Activated CD4-positive, CD25-positive, alpha-beta regulatory T cell treated with anti-CD3 and anti-CD28 coated beads, Interleukin-2, amount 50 U/mL, for 24 hours (primary cell): ENCODE measurements at places on chromosomes 5 and 9.

DNA sequence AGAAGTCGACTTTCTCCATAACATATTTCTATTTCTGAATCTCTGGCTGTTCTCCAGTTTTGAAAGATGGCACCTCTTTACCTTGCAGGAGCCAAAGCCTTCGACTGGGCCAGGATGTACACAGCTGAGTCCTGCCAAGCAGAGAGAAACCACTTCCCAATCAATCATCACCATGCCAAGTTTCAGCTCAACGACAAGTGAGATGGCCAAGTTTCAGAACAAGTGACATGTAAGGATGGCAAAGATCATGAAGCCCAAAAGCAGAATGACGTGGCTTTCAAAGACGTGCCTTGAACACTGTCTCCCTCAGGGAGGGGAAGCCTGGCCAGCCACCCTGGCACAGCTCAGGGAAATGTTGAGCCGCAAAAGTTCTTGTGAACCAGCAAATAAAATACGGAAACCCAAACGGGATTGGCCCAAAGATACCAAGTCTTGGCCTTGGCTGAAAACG, 17.7 kb downstream of the STK10 start:
- no peak for ATAC-seq

- ATAC-seq, result no peak
These were observed 5.5 kb downstream of the QRFP start for GRCh38 chr9:130890870-130891687.

DNA sequence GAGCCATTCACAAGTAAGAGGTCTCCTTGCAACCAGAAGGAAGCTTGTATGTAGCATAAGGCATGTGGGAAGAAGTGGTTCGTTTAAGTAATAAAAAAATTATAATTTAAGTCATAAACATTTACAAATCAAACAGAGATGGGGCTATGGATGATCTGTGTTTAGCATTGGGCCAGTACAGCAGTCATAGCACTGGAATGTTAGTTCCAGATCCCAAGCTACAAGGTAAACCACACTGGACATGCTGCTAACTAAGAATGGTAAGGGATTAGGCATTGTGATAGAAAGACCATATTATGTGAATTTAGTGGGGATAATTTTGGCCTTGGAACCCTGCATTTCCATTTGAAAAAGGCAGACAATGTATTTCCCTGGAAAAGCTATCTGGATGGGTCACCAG, 170.4 kb upstream of the KCNN2 start:
- ATAC-seq, result no peak

- ATAC-seq, result no peak
These were observed 53.3 kb downstream of the NREP start for GRCh38 chr5:111703662-111704061.

DNA sequence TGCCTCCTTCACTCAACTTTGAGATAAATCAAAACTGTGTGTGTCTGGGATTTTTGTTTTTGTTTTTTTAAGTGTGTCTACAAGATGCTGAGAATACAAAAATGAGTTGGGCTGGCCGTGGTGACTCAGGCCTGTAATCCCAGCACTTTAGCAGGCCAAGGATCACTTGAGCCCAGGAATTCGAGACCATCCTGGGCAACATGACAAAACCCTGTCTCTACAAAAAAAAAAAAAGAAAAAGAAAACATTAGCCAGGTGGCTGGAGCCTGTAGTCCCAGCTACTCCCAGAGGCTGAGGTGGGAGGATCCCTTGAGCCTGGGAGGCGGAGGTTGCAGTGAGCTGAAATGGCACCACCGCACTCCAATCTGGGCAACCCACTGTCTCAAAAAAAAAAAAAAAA, 21.0 kb downstream of the HNRNPK start:
- no peak for ATAC-seq

GRCh38 chr5:158100373-158100888, 241.5 kb upstream of the CLINT1 start:
- ATAC-seq, result no peak

GRCh38 chr9:124664143-124664542, 107.0 kb downstream of the NR6A1 start:
- no peak for ATAC-seq

DNA sequence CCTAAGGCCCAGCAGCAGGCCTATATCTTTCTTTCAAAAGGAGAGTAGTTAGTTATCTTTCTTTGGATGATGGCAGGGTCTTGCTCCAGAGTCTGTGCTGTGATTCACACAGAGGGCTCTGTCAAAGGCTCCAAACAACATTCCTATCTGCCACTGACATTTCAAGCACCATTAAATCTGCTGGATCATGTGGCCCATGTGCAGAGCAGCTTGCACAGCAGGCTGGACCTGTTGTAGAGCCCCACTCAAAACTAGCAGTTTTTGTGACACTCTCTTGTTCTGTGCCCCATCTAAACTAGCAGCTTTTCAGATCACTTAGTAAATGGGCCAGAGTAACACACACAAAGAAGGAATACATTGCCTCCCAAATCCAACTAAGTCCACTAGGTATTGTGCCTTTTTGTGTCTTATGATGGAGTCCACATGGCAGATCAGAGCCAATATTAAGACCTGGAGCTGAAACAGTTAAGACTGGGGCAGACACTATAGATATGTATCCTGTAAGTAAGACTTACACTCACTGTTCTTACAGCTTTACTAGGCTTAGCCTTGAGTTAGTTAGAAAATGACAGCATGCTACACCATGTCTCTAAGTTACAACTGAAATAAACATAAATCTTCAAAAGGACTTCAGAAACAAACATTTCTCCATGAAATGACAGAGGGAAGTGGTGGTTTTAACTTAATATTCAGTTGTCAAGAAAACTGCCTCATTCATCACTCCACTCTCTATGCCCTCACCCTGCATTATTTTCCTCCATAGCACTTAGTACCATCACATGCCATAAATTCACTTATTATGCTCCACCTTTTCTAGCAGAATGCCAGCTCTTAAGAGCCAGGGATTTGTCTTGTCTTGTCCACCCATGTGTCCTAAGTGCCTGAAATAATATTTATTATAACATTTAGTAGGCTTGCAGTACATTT, 400.9 kb downstream of the RAB3C start:
- no peak for ATAC-seq

DNA sequence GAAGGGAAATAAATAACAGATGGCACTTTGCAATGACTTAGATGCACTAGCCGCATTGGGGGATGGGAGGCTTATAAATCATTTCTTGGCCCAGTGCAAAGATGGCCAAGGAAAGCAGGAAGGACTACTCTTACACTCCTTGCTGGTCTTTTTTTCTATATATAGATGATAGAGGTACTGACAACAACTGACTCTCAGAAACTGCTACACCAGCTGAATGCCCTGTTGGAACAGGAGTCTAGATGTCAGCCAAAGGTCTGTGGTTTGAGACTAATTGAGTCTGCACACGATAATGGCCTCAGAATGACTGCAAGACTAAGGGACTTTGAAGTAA, 1.7 kb downstream of the CCNG1 start:
- peak; percentile 8 for ATAC-seq

DNA sequence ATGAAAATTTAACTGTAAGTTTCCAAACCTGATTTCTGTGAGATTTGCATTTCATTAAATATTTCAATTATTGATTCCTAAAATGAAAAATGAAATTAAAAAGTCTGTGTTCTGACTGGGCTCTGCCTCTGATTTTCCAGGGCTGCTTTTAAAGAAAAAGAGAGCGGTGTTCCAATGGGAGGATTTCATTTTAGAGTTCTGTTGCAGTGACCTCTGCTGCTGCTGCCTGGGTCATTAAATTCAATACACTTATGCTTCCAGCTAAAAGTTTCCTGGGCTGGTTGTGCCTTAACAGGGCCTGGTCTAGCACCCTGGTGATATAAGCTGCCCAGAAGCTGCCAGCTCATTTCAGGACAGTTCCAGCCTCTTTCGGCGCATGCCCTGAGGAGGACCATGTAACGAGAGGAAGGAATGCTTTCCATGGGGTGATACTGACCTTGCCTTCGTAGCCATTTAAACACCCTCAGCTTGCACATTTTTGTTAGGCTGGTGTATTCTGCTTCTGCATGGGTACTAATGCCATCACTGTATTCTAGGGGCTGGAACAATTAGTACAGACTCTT, 93.3 kb downstream of the TMEM174 start:
- no peak for ATAC-seq

DNA sequence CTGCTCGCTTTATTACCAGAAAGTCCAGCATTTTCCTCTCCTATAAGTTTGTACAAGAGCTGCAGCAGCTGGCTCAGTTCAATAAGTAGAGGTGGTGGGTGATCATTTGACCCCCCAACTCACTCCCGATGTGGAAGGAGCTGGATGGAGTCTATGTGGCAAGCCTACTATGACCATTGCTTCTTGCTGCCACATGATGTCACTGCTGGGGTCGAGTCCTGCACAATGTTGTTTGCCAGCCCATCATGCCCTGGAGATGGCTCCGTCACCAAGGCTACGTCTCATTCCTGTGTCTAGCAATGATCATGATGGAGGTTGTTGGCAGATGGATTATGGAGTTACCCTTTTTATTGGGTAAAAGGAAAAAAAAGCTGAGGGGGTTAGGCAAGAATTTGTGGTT, 266.3 kb downstream of the PSAT1 start:
- ATAC-seq, result no peak

DNA sequence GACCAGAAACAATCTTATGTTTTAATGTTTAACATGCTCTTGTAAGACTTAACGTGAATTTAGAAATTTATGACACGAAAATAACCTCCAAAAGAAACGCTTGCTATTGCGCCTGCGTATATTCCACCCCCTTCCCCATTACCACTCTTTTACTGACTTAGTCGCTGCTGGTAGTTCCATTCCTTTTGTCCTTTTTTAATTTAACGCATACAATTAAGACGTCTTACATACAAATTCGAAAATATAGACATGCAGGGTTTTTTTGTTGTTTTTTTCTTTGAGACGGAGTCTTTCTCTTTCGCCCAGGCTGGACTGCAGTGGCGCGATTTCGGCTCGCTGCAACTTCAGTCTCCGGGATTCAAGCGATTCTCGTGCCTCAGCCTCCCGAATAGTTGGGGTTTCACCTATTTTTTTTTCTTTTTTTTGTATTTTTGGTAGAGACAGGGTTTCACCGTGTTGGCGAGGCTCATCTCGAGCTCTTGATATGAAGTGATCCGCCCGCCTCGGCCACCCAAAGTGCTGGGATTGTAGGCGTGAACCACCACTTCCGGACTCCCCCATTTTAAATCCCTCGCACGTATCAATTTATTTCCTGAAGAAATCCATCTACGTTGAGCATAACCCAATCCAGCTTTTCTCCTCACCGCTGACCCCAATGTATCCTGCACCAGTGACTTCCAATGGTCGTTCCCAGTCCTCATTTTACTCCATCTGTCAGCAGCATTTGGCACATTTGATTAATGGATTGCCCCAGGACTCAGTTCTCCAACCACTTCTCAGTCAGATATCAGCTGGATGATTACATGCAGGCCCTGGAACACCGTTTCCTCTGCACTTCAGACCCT, 684 bp upstream of the MED7 start:
- peak; percentile 47 for ATAC-seq

GRCh38 chr9:112789473-112789872, 38.9 kb downstream of the SNX30 start:
- ATAC-seq, result no peak

- no peak for ATAC-seq
These were observed 214.2 kb downstream of the FSTL4 start for GRCh38 chr5:133397990-133398645.

GRCh38 chr5:79255786-79256557, 20.0 kb downstream of the JMY start:
- ATAC-seq, result peak; percentile 48

- ATAC-seq, result no peak
These were observed 29.1 kb downstream of the QRFP start for GRCh38 chr9:130867556-130867955.

GRCh38 chr9:101912698-101913097, 174.3 kb upstream of the GRIN3A start:
- ATAC-seq, result no peak

- no peak for ATAC-seq
These were observed 4.0 kb upstream of the ANKRD33B start for GRCh38 chr5:10559871-10560270.

- ATAC-seq, result no peak
These were observed 29.9 kb upstream of the DMRTA1 start for GRCh38 chr9:22416692-22417060.

DNA sequence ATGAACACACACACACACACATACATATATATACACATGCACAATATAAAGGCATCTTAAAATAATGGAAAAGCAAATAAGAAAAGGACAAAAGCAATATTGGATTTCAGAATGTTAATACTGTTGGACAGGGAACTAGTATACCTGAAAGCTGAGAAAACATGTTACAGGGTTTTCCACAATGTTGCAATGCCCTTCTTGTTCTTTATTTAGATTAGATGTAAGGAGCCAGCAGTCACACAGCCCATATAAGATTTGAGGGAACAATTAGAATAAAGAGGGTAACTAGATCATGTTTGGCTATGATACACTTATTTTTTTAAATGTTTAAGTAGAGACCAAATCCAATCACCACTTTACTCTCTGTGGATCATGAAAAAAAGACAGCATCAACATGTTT, 61.7 kb downstream of the SH3TC2 start:
- ATAC-seq, result no peak

DNA sequence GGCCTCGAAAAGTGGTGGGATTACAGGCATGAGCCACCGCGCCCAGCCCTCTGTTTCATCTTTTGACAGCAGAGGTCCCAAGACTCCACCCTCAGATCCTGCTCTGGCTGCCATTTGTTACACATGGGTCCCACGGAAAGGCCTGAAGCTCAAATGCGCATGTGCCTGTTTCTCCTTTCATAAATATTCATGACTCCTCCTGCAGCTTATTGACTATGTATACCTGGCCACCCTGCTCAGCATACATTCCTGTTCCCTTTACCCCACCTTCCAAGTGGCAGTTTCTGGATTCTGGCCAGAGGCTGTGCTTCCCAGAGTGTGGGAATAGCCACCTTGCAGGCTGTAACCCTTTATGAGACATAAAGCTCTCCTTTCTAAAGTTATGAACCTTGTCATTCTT, 46.5 kb downstream of the AUH start:
- ATAC-seq, result no peak

DNA sequence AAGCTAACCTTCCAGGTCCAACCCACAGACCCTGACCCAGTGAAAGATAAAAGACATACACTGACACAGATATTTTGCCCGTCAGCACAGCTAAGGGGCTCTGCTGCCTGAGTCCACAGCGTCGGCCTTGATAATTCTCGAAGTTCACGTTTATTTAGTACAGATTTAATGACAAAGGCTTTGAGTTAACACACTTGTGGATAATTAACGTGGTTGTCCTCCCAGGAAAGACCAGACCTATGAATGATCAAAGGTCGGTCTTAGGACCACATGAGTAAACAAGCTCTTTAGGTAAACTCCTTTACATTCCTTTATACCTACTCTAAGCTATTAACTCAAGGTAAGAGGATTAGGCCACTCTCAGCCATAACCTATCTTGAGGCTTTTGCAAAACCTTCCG, 11.3 kb upstream of the TEX10 start:
- no peak for ATAC-seq

DNA sequence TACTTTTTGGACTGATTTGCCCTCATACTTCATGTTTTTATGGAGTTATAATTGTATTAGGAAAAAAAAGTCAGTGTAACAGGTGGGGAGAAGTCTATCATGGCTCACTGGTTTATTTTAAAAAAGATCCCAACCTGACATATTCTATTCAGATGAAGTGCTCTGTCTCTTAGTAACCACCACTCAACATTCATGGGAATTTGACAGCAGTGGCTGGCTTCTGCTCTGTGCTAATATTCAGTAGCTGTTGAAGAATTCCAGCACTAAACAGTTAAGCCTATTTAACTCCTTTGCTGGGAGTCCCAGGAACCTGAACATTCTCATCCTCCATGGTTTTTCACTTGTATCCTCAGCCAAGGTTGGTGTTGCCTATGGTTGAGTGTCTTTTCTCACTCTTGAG, 23.1 kb downstream of the CMYA5 start:
- no peak for ATAC-seq
